ENCODE measurements at places on chromosomes 13 and 19. TPM values are rescaled to one million over a fixed set of nuclear protein-coding genes. Genes with fewer than 3 reads are reported as not detected.

DNA sequence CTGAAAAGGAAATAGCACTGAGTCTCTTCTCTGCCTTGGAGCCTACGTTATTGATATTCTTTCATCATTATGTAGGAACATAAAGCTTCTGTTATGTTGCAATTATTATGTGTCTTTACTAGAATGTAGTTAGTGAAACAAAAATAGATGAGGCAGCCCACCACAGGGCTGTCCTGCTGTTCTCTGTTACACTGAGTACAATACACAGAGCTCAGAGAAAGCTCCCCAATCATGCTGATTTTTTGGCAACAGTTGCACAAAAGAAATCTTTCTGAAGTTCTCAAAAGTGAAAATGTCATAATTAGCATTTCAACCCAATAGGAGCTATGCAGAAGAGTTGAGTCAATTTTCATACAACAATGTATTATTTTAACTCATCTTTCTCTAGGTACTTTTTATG, 119.5 kb downstream of the EFNB2 start:
- no peak for DNase-seq

DNA sequence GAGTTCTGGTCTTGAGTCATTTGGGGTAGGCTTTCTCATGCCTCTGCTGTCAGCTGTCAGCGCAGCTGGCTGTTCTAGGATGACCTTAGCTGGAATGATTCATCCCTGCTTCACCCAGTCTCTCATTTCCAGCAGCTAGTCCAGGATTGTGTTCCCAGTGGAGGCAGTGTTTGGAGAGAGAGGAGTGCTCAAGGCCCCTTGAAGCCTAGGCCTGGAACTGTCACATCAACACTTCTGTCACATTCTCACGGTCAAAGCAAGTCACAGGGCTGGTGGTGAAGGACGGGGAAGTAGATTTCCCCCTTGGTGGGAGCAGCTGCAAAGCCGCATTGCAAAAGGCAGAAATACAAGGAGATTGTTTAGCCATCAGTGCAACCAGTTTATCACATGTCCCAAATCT, 15.2 kb downstream of the TPT1 start:
- peak; percentile 67 for DNase-seq

- DNase-seq, result no peak
These were observed 4.3 kb downstream of the HRC start for GRCh38 chr19:49150944-49151243.

DNA sequence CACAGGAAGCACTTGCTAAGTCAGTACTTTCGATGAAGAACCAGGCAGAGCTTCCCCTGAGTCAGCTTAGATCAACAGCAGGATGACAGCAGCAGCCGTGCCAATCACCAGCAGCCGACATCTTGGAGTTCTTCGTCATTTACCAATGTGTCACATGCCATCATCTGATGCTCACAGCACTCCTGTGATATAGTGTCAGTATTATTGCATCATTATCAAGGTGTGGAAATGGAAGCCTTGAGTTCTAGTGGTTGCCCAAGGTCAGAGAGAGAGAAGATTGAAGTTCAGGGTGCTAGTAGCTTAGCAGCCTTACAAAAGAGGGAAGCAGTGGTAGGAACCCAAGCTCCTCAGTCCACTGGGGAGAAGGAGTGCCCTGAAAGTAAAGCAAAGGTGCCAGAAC, 331.5 kb downstream of the ZNF536 start:
- DNase-seq, result no peak

DNA sequence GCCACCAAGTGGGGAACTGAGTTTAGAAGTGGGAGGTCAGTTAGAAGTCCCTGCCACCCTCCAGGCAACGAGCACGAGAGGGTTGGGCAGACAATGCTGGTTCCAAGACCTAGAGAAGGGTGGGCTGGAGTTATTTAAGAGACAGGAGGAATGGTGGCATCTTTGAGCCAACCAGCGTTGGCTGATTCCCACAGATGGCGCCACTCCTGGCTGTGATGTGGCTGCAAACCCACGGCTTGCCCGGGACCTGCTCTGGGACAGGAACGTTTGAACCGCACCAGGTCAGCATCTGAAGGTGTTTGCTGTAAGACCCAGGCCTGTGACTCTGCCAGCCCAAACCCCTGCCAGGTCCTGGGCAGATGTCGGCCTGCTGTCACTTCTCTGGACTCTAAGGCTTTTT, 42.8 kb downstream of the BICRA start:
- no peak for DNase-seq

GRCh38 chr19:12843999-12844732, 5.9 kb downstream of the MAST1 start:
- no peak for DNase-seq

GRCh38 chr13:85313761-85314503, 485.3 kb downstream of the SLITRK6 start:
- no peak for DNase-seq

GRCh38 chr13:103029798-103030197, 36.4 kb downstream of the SLC10A2 start:
- DNase-seq, result no peak

GRCh38 chr19:16070366-16070990, 5.8 kb upstream of the TPM4 start:
- peak; percentile 84 for DNase-seq

DNA sequence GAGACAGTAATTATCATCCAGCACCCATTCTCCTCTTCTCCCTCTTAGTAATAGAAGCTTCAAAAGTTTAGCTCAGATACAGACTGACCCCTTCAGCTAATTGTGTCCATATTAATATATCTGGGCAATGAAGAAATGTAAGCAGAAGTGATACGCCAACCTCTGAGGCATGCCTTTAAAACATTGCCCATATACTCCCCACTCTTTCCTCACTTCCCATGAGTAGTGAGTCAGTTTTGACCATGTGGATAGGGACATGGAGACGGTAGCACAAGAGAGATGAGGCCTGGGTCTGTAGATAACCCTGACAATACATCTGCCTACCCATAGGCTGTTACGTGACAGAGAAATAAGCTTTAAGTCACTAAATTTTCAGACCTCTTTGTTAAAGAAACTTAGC, 147.6 kb downstream of the KCTD12 start:
- DNase-seq, result no peak

- DNase-seq, result no peak
These were observed 57.2 kb downstream of the CHST8 start for GRCh38 chr19:33678796-33679585.

GRCh38 chr13:28637714-28638355, 21.1 kb upstream of the POMP start:
- no peak for DNase-seq

The NR1H2 gene
- total RNA-seq, result 35.5 TPM

The ZNF813 gene
- total RNA-seq, result 4.4 TPM

The MPND gene
- total RNA-seq, result 7.7 TPM

The PLA2G4C gene
- total RNA-seq, result 44.0 TPM

The ZNF492 gene
- total RNA-seq, result 0.22 TPM

Measured in lung microvascular endothelial cell (primary cell).